Stimulated activated CD8-positive, alpha-beta memory T cell treated with anti-CD3 and anti-CD28 coated beads, Interleukin-12 subunit alpha, Interleukin-12 subunit beta, amount 100 ng/mL, for 1 hour (primary cell): ENCODE measurements at places on chromosomes 13 and 19.

- DNase-seq = no peak
Measured at GRCh38 chr19:50402544-50403301, 16.0 kb upstream of the SPIB start.

GRCh38 chr19:35206379-35206778, 22.2 kb downstream of the FAM187B start:
- DNase-seq = no peak

- DNase-seq = no peak
Measured at GRCh38 chr13:100273552-100273951, 184.7 kb downstream of the PCCA start.

DNA sequence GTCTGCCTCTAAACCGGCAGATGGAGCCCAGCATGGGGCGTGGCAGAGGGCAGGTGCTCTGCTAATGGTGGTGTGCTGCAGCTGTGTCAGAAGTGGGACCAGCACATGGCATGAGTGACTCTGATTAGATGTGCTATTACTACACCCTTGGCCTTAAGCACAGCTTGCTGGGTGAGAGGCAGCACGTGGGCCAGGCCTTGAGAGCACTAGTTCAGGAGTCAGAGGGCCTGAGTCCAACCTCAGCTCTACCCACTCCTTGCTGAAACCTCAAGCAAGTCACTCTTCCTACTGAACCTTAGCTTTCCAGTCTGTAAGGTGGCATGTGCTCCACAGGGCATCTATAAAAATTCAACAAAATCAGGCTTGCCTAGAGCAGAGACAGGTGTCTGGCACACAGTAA, 22.7 kb downstream of the AKT2 start:
- DNase-seq = no peak
